ENCODE measurements at places on chromosomes 3 and 15.

GRCh38 chr15:47415539-47415971 is 301.8 kb upstream of the SEMA6D start:
- DNase-seq = no peak

GRCh38 chr3:10365791-10366190 is 44.9 kb upstream of the SEC13 start:
- no peak for DNase-seq

DNA sequence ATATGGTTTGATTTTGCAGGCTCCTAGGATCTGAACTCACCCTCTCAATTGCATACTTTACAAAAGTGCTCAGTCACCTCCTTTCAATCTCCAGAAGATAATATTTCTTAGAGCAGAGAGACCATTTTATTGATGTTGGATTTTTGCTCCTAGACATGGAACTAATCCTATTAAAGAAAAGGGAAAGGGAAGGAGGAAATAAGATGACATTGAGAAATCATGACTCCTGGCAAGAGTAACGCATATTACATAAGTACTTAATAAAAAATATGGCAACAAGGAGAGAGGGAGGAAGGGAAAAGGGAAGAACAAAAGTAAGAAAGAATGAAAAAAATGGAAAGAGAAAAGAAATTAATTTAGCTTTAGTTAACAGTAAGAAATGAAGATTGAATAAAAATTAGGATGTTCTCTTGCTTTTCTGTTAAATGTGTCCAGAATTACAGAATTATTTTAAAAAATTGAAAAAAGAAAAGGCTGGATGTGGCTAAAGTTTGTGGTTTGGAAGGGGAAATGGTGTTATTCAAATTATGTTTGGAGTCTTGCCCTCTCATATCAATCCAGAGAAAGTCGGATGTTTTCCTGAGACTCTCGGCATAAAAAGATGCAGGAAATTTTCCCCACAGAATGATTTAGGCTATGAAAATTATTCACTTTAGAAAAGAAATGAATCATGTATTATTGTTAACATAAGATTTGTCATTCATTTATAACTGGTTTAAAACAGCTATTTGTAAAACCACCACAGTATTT is 474.0 kb downstream of the FGF12 start:
- no peak for DNase-seq

- no peak for DNase-seq
Measured at GRCh38 chr15:85406916-85407315, 26.5 kb downstream of the AKAP13 start.

DNA sequence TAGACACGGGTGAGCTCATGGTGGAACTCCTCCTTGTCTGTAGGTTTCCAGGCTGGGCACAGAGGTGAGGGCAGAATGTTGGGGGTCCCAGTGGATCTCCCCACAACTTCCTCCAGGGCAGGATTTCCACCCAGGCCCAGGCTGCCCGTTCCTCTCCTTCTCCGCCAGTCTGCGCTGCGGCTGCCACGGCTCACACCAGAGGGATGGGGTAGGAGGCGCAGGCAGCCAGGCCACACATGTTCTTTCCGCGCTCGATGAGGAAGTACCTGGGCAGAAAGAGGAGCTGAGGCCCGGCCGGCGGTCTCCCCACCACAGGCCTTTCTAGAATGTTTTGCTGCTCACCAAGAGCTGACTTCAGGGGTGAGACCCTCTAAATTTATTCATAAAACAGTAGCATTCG is 22.9 kb downstream of the CTSH start:
- DNase-seq = no peak

- no peak for DNase-seq
Measured at GRCh38 chr3:66380200-66380932, 120.5 kb downstream of the LRIG1 start.

DNA sequence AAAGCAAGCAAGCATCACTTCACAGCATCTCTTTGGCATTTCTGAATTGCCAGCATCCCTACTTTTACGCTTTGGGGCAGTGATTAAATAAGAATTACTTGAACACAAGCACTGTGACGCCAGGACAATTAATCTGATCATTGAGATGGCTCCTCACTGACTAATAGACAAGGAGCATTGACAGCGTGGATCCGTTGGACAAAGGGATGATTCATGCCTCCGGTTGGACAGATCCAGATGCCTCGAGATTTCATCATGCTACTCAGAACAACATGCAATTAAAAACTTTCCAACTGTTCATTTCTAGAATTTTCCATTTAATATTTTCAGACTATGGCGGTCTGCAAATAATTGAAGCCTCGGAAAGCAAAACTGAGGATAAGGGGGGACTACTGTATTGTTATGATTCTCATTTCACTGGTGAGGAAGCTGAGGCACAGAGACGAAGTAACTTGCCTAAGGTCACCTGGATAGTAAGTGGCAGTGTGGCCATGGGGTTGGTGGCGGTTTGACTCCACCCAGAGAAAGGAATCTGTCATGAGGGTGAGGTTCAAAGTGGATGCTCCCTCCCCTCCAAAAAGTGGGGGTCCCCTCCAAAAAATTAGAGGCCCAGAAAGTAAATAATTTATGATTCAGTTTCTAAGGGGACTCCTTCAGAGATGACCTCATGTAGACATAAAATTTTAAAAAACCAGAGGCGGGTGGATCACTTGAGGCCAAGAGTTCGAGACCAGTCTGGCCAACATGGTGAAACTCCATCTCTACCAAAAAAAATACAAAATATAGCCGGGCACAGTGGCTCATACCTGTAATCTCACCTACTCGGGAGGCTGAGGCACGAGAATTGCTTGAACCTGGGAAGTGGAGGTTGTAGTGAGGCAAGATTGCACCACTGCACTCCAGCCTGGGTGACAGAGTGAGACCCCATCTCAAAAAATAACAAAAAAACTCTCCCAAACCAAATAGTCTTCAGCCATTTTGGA is 12.3 kb upstream of the PGPEP1L start:
- DNase-seq = no peak

DNA sequence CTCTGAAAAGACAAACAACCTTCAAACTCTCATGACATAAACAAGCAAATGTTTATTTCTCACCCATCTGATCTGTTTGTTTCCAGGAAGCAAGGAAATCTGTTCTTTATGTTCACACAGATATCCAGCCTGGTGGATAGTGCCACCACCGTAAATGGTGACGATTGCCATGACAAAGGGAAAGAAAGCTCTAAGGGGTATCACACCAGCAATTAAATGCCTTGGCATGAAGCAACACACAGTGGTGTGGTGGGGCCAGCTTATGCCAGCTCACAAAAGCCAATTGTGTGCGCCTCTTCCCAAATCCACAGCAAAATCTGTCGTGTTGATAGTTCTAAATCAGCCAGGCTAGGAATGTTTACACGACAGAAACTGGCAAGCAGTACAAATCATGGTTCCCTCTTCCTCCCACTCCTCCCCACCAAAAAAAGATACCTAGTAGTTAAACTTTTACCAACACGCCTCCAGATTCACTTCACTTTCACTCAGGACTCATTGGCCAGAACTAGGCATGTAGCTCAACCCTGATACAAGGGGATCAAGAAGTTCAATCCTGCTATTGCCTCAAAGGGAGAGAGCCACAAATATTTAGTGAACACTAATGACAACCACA is 189.2 kb upstream of the SLCO3A1 start:
- DNase-seq = no peak

DNA sequence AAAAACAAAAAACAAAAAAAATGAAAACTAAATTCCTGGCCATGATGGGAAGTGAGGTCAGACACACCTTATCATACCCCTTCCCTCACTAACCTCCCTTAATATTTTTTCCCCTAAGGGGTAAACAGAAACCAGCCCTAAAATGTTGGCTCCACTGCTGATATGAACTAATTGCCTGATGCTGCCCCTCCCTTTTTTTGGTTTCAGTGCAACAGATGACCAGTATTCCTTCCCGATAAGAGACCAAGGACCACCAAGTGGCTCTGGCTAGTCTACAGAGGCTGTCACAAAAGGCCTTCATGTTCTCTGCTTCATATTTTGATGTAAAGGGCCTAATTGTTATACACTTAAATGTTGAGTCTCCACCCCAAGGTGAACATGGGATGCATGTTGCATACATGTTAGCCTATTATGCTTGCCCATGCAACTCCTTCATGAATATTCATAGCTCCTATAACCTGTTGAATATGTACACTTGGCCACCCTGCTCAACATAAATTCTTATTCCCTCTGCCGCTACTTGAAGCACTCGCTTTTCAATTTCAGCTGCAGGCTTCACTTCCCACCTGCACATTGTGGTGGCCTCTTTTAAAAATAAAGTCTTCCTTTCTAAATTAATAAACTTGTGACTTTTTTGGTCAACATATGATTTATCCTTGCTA is 12.3 kb upstream of the STAC start:
- DNase-seq = no peak

DNA sequence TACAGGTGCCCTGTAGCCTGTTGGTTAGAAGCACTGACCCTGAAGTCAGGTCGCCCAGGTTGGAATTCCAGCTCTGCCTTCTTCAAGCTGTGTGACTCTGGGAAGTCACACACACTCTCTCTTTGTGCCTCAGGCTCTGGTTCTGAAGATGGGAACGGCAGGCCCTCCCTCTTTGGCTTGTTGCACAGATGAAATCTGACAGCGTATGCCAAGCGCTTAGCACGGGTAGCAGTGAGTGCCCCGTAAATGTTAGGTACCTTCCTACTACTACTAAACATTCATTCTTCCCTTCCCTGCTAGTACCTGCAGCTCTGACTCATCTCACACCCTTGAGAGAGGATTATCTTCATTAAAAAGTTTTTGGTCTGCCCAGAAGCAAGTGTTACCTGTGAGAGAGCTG is 139.0 kb downstream of the PGPEP1L start:
- DNase-seq = no peak

DNA sequence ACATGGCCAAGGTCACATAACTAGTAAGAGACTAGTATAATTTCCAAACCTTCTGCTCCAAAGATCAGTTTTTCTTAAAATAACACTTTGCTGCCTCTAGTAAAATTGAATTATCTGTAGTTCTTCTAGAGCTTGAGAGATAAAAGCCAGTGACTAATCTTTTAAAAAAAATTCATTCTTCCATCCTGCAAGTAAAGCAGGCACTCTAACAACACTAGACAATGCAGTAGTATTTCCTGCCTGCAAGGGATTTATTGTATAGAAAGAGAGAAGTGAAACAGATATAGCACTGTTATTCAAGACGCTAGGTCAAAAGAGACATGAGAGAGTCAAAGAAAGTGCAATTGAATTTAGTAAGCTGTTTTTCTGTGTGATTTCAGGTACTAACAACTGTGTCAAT is 159.5 kb upstream of the TBC1D5 start:
- no peak for DNase-seq

- no peak for DNase-seq
Measured at GRCh38 chr3:30933478-30934207, 39.2 kb upstream of the GADL1 start.

DNA sequence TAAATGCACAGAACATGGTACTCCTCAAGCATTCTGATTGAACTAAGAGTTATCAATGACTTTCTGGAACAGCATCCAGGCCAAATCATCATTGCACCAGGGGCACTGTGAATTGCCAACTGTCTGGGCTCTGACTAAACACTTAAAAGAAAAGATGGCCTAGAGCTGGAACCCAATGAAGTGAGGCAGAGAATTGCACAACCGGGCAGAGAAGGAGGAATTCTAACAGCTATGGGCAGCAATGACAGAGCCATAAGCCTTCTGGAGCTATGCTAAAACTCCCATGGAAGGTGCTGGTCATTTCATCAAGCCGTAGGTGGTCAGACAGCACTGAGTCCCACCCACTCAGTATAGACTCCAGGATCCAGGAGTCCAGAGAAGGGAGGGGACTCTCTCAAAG is 48.1 kb upstream of the OXTR start:
- no peak for DNase-seq

DNA sequence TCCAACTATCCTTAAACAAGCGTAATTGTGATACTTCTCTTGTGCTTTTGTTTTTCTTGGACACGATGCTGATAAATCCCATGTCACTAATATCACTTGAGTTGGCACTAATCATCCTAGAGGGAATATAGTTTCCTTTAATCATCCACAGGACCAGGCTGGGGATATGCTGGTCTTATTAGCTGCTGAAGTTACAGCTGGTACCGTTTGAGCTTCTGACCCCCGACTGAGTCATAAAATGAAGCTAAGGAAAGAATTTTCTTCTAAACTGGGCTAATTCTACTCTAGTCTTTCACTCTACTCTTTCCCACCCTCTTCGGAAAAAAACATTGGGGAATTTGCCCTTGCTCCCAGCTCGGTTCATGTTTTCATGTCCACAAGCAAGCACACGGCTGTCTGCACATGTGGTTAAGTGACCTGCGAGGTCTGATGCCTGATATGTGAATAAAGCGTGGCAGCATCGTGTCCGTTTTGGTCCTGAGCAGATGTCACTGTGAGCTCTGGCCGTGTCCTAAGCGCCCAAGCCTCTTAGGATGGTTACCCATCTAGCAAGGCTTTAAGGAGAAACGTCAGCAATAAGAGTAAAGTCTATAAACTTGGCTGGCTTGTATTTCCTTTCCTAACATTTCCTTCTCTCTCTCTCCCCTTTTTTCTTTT is 223.7 kb downstream of the ITPR1 start:
- no peak for DNase-seq

DNA sequence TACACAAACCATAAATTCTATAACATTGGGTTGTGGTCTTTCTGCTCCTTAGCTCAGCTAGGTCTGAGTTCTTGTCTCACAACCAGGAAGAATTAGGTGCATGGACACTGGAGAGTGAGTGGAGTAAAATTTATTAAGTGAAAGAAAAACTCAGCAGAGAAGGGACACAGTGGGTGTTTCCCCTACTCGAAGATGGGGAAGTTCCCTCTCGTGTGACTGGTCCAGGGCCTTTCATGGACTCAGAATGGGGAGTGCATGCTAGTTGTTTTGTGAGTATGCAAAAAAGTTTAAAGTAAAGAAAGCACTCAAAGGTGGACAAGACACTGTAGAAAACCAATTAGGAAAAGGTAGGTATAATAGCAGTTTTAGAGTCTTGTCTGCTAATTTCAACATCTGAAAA is 215.5 kb upstream of the RORA start:
- DNase-seq = no peak

DNA sequence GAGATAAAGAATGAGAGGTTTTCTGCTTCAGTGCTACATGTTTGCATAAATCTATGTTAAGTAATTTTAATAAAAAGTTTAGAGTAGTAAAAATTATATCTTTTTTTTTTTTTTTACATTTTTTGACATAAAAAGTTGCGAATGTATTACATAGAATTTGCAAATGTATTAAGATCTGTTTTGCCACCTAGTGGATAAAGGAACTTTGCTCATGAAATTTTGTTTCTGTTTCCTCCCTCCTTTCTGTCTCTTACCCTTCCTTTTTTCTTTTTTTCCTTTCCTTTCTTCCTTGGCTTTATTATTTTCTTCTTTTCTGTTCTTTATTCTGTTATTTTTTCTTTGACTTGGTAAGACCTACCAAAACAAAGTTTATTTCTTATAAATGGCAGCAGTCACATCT is 58.5 kb upstream of the UTS2B start:
- no peak for DNase-seq

- no peak for DNase-seq
Measured at GRCh38 chr3:50275996-50276761, 2.7 kb upstream of the LSMEM2 start.

Measured in T-helper 9 cell (primary cell).